ENCODE measurements at places on chromosomes 2 and 18.

DNA sequence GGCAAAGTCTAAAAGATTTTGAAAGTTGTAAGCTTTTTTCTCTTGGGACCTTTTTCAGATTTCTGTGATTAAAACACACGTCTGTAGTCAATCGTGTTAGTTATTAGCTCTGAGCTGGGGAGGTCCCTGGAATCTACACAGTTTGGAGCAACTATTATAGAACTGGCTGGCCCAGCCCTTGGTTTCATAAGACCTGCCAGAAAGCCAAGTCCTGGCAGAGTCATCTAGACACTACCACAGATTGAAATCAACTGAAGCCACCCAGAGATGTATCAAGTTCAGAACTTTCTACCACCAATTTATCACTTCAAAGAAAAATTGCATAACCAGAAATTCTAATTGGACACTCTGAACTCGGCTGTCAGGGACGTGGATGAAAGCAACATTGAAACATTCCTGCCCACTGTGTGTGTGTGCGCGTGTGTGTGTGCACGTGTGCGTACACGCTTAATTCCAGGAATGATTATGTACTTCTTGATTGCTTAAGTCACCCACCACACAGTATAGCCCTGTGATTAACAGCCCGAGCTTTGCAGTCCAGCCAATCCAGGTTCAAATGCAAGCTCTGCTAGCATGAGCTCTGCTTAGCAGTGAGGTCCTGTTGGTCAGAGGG is 126.3 kb downstream of the TPGS2 start:
- no peak overlapping the region for H3K27ac ChIP-seq
- H3K27me3 ChIP-seq, result peaks cover 13% of the 10 kb centered on the region
- H3K4me3 ChIP-seq, result no peak overlapping the region
- H3K4me1 ChIP-seq, result no peaks in the 10 kb centered on the region
- H3K36me3 ChIP-seq, result no peaks in the 10 kb centered on the region

DNA sequence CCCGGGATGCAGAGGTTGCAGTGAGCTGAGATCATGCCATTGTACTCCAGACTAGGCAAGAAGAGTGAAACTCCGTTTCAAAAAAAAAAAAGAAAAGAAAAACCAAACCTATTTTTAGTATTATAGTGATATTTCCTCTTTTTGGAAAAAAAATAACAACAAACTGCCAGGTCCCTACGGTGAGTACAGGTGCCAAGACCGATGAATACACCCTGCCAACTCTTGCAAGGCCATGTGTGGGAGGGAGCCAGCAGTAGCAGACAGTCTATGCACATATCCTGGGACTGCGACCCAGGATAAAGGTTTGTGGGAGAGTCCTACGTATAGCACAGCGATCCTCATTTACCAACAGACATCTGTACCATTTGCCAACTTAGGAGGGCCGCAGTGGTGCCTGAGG is 69.6 kb upstream of the DNMT3A start:
- no peak for DNase-seq
- H3K27ac ChIP-seq, result peak overlapping the region; percentile 87
- no peaks in the 10 kb centered on the region for H3K36me3 ChIP-seq
- peak overlapping the region; percentile 57 for H3K4me3 ChIP-seq
- no peaks in the 10 kb centered on the region for H3K27me3 ChIP-seq

DNA sequence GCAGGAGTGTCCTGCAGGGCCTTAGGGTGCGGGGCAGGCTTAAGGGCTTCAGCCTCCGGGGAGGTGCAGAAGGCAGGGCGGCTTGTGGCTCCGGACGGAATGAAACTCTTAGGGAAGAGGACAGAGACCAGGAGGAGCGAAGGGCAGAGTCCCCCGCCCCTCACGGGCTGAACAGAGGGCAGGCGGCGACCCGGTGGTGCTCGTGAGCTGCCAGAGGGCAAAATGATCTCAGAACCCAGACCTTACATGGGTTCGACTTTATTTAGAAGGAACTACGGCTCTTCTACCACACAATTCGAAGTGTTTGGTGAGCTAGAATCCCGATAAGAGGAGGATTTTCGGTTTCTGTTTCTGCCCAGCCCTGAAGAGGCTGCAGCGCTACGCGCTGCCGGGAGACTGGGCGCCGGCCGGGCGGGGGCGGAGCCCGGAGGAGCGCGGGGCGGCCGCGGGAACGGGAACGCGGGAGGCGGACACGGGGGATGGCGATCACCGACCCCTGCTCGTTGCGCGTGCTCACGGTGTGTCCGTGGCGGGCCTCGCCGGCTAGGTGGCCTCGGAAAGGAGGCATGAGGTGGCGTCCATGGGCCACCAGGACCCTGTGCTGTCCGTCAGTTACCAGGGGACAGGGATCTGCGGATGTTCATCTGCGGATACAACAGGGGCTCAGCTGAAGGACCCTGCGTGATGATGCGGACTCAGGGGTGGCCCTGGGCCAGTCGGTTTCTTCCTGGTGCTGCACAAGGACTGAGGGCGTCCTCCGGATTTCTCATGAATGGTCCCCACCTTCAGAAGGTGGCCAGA is 4.2 kb upstream of the SP100 start:
- peak overlapping the region; percentile 99 for H3K27ac ChIP-seq
- peak overlapping the region; percentile 99 for H3K4me3 ChIP-seq
- H3K36me3 ChIP-seq, result peaks cover 8% of the 10 kb centered on the region

DNA sequence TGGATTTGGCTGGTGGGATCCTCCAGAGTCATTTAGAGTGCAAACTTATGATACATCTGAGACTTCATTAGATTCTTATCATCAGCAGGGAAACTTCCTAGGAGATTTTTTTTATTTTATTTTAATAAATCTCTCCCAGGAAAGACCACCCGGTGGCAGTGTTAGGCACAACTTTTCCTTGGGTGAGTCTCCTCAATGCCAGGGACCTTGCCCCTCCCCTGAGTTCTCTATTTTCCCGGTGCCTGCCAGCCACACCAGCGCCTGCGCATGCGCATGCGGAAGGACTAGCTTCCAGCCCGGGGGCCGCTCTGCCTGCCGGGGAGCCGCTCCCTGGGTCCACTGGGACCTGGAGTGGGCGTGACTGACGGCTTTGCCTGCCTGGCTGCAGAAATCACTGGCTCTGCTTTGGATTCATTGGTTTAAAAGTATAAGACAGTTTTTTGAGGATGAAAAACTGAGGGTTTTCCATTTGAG is 86.6 kb downstream of the TMEM182 start:
- H3K4me1 ChIP-seq, result no peaks in the 10 kb centered on the region
- H3K27me3 ChIP-seq, result peaks cover 5% of the 10 kb centered on the region
- peaks cover 5% of the 10 kb centered on the region for H3K36me3 ChIP-seq
- H3K4me3 ChIP-seq, result no peak overlapping the region

DNA sequence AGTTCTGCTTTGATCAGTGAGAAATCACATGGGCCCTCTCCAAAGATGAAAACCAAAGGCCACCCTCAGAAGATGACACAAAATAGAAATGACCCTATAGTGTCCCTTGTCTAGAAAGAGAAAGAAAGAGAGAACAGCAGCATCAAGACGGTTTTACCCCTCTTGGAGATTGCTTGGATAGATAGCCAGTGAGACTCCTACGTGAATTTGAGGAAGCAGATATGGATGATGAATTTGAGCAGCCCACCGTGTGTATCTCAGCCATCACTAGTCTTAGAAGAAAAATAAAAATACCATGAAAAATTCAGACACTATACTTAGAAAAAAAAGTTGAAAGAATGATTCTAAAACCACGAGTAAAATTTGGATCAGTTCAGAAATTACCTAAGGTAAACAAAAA is 329.1 kb upstream of the CNTNAP5 start:
- no peaks in the 10 kb centered on the region for H3K27me3 ChIP-seq
- H3K27ac ChIP-seq, result no peak overlapping the region
- no peaks in the 10 kb centered on the region for H3K36me3 ChIP-seq
- H3K4me3 ChIP-seq, result no peak overlapping the region

GRCh38 chr2:191738667-191739066 is 60.7 kb downstream of the NABP1 start:
- H3K4me1 ChIP-seq, result peaks cover 6% of the 10 kb centered on the region
- DNase-seq, result no peak
- no peaks in the 10 kb centered on the region for H3K36me3 ChIP-seq
- no peak overlapping the region for H3K27ac ChIP-seq

GRCh38 chr18:34342960-34343359 is 118.2 kb upstream of the NOL4 start:
- DNase-seq, result no peak
- no peak overlapping the region for H3K4me3 ChIP-seq
- H3K27me3 ChIP-seq, result no peaks in the 10 kb centered on the region
- no peaks in the 10 kb centered on the region for H3K4me1 ChIP-seq
- no peak overlapping the region for H3K27ac ChIP-seq

DNA sequence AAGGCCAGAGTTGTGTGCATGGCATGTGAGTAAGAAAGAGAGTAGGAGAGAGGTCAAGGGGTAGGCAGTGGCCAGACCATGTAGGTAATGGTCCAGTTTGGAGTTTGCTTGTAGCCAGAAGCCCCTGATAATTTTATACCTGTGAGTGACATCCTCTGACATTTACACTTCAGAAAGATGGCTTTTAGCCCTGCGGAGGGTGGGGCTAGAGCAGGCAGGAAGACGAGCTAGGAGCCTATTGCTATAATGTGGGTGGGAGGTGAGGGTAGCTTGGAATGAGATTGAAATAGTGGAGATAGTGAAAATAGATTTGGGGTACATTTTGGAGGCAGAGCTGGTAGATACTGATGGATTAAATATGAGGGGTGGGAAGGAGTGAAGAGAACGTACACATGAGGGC is 48.8 kb upstream of the MGAT5 start:
- DNase-seq, result no peak
- H3K36me3 ChIP-seq, result peaks cover 2% of the 10 kb centered on the region
- H3K4me1 ChIP-seq, result peaks cover 28% of the 10 kb centered on the region

DNA sequence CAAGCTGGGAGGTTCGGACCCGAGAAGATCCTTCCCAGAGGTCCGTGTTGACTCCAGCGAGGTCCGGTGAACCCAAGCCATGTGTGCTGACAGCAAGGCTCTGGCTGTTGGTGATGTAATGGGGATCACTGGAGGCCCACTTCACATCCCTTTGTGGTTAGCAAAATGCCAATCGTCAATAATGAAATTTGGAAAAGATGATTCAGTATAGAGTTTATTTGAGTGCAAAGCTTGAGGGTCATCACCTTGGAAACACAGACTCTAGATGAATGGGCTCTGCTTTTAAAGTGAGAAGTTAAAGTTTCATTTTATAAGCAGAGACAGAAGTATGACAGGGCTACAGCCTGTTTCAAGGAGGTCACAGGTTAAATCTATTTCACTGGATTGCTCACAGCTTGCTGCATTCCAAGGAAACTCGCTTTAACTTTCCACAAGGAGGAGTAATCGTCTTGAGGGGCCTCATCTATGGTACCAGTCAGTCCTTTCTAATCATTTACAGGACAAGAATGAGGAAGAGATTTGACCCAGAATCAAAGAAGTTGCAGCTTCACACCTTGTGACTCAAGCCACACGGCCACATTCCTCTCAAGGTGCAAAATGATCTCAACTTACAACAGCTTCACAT is 140.5 kb downstream of the TPO start:
- no peak for DNase-seq
- H3K27ac ChIP-seq, result no peak overlapping the region
- H3K4me3 ChIP-seq, result no peak overlapping the region
- H3K36me3 ChIP-seq, result no peaks in the 10 kb centered on the region
- peaks cover 14% of the 10 kb centered on the region for H3K27me3 ChIP-seq
- peaks cover 2% of the 10 kb centered on the region for H3K4me1 ChIP-seq

DNA sequence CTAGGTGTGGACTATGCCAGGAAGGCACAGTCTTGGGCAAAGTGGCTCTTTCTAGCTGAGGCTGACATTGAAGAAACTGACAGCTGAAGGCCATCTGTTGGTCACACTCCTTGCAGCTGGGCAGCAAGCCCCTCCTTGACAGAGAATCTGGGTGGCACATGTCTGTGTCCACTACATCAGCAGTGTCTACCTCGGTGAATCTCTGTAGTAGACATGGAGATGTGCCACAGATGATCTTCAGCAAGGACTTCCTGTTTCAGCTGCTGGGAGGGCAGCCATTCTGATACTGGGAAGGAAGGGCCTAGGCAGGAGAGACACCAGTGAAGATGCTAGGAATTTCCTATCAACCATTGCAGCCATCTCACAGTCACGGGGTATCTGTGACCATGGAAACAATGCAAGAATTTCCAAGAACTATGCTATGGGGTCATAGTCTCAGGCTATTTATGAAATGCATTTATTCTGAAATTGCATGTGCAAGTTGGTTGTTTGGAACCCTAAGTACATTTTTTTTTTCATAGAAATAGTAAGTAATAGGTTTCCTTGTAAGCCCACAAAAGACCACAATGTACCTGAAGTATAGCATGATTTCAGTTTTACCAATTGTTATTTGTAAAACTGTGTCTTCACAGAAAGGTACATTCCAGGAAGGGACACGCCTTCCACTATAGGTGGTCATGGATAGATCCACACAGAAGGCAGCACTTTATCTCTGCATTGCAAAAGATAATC is 63.8 kb upstream of the DARS1 start:
- H3K36me3 ChIP-seq, result no peaks in the 10 kb centered on the region
- no peaks in the 10 kb centered on the region for H3K27me3 ChIP-seq
- H3K4me1 ChIP-seq, result peaks cover 27% of the 10 kb centered on the region
- no peak overlapping the region for H3K4me3 ChIP-seq

- H3K27ac ChIP-seq, result no peak overlapping the region
- no peaks in the 10 kb centered on the region for H3K27me3 ChIP-seq
- H3K36me3 ChIP-seq, result no peaks in the 10 kb centered on the region
- H3K4me3 ChIP-seq, result no peak overlapping the region
These were observed 323.0 kb downstream of the TSN start for GRCh38 chr2:122078451-122078850.

DNA sequence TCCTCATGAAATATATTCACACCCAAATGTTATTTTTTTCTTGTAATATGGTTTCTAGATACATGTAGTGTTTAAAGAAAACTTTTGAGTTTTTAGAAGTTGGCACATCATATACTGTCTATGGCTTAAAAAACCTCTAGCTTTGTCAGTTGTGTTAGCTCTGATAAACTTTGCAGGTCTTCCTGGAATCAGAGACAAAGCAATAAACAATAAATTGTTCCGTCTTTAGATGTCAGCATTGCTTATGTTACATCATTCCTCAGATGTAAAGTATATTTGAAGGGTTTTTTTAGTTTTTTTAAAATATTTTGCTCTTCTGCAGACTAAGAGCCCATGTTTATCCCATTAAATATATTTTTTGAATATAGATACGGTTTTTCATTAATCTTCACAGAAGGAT is 145.1 kb downstream of the GPD2 start:
- H3K36me3 ChIP-seq, result peaks cover 24% of the 10 kb centered on the region
- no peak for DNase-seq
- no peak overlapping the region for H3K27ac ChIP-seq
- H3K4me3 ChIP-seq, result no peak overlapping the region

DNA sequence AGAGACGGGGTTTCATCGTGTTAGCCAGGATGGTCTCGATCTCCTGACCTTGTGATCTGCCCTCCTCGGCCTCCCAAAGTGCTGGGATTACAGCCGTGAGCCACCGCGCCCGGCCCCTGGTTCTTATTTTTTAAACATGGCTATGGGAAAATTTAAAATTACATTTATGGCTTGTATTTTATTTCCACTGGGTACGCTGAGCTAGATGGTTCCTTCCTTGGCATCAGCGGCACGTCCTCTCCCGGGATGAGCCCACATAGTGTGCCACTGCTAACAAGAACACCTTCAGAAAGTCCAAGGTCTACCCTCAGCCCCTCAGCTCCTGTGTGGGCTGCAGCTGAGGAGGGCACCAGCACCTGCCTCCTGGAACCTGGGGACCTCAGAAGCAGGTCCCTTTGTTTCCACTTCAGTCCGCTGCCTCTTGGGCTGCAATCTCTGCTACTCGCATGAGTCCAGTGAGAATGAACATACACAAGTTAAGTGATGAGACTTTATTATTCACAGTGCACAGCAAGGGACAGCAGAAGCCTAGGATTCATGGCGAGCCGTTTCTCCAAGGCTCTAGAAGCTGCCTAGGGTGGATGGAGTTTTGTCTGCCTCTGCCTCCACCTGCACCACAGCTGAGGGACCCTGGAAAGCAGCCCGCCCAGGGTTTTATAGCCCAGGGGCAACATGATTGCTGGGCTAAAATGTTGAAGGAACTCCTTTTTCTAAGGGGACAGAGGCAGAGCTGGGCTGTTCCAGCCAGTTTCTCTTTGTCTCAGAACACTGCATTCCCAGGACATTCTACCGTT is 107.5 kb upstream of the TEX51 start:
- H3K27ac ChIP-seq, result no peak overlapping the region
- H3K36me3 ChIP-seq, result no peaks in the 10 kb centered on the region
- no peaks in the 10 kb centered on the region for H3K4me1 ChIP-seq
- H3K27me3 ChIP-seq, result peaks cover 7% of the 10 kb centered on the region
